ENCODE measurements at places on chromosomes 12 and 14.

GRCh38 chr12:92601680-92602079 lies 101.1 kb upstream of the PLEKHG7 start:
- DNase-seq: no peak

DNA sequence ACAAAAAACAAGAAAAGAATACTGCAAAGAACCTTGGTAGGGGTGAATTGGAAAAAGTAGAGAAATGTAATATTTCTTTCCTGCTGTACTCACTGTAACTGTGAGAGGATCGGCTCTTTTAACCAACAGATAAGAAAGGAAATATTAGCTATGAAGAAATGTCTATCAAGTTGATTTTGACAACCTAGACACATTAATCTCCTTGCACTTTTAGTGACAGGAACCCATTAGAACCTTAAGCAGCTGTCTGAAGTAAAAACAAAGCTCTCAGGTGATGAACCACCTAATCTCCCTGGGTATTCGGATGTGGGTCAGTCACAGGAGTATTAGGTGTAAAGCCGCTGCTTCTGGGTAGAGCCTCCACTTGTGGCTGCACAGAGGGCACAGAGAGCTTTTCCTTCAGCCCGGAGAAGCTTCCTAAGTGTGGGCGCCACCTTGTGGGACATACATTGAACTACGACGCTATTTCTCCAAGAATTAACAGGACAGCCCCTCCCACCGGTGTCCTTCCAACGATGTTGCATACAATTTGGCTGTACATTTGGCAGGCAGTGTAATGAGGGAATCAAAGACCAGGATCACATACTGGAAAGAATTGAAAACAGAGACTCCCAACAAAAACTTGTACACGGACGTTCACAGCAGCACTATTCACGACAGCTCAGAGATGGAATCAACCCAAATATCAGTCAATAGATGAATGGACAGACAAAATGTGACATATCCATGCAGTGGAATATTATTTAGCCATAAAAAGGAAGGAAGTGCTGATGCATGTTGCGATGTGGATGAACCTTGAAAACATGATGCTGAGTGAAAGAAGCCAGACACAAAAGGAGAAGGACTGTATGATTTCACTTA lies 28.9 kb upstream of the MAPKAPK5 start:
- peak; percentile 91 for DNase-seq

DNA sequence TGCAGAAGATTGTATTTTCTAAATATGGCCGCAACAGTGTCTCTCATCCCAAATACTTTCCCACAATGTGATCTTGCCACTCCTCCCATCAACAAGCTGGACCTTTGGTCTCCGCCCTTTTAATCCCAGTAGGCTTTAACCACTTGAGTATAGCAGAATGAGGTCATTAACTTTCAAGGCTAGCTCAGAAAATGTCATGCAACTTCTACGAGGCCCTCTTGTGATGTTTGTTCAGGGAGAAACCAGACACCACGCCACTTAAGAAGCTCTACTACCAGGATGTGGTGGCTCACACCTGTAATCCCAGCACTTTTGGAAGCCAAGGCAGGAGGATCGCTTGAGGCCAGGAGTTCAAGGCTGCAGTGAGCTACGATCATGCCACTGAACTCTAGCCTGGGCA lies 20.1 kb upstream of the OR6J1 start:
- no peak for DNase-seq

DNA sequence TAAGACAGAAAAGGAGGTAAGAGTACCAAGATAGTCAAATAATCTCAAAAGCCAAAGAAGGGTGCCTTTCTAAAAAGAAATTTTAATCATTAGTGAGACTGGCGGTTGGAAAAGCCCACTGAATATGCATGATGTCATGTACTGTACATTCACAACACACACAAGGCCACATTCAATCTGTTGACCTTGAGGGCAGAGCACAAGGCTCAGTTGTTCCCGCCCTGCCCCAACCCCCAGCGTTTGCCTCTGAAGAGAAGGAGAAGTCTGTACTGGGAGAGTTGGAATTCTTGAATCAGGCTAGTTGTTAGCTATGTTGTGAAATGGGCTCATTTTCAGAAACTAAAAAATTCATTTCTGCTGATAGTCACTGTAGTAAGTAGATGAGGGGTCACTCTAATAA lies 50.2 kb upstream of the NID2 start:
- DNase-seq: no peak

GRCh38 chr14:78567343-78567742 lies 397.2 kb downstream of the NRXN3 start:
- DNase-seq: no peak

DNA sequence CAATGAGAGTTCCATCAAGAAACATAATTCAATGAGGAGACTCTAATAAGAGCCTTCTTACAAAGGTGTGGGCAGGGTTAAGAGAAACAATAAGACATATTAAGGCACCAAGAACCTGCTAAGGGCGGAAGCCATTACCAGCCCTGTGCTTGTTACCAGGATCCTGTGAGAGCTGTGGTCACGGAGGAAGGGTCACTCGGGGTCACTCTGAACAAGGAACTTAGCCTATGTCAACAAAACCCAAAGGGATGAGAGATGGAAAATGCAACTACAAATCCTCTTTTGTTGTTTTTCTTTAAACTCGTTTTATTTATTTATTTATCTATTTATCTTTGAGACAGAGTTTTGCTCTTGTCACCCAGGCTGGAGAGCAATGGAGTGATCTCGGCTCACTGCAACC lies 460.4 kb upstream of the CCDC196 start:
- DNase-seq: no peak

GRCh38 chr12:124490584-124491305 lies 76.7 kb downstream of the NCOR2 start:
- peak; percentile 96 for DNase-seq

- peak; percentile 20 for DNase-seq
These were observed 881 bp downstream of the PYGL start for GRCh38 chr14:50943261-50943942.

- DNase-seq: no peak
These were observed 50.0 kb downstream of the SH2B3 start for GRCh38 chr12:111455448-111456320.

GRCh38 chr14:35016568-35016967 lies 29.5 kb upstream of the FAM177A1 start:
- DNase-seq: no peak

DNA sequence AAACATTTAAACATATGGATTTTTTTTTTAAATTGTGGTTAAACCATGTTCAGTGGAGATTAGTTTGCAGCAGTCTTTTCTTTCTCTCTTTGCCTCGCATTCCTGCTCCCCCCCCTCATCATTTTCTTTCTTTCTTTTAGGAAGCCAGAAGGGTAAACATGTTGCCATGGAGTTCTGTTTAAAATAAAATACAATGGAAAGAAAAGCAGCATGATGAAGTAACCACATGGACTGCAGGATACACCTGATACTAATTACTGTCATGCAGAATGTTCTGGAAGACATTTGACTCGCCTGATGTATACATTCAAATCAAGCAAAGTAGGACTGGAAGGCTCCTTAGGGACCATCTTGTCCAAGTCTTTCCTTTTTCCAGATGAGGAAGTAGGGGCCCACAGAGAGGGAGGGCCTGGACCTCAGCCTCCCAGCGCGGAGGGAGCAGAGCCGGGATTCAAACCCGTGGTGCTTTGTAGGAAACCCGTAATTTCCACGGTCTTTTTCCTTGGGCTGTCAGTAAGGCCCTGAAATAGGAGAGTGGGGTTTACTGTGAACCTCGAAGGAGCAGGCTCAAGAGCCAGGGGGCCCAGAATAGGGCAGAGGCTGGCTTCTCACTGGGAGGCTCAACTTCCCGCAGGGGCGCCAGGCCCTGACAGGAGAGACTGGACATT lies 2.4 kb upstream of the MEG3 start:
- no peak for DNase-seq

GRCh38 chr12:6696690-6697583 lies 3.7 kb downstream of the PIANP start:
- DNase-seq: no peak
